ENCODE measurements at places on chromosomes 3 and 15.

DNA sequence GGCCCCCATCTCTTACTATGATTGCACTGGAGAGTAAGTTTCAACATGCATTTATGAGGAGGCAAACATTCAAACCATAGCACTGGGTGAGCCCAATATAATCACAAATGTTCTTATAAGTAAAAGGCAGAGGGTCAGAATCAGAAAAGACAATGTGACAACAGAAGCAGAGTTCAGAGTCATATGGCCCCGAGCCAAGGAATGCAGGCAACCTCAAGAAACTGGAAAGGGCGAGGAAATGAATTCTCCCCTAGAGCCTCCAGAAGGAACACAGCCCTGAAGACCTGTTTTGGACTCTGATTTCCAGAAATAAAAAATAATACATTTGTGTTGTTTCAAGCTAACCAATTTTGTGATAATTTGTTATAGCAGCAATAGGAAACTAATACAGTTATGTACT lies 81.3 kb upstream of the ABI3BP start:
- no peak for DNase-seq

DNA sequence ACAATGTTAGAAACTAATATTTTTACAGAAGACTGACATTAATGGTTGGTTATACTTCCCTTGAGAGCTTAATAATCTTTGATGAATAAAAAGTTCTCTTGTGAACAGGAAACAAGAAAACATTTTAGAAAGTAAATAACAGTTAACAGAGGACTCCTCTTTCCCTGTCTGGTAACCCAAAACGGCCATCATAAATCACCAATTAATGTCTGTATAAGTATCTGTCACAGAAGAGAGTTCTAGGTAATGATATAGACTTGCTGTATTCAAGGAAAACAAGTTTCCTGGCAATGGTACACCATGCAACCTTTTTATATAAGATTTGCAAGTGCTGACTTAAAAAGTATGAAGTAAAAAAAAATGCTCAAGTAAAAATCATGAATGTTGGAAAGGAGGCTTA lies 426.7 kb downstream of the SOX2 start:
- no peak for DNase-seq

DNA sequence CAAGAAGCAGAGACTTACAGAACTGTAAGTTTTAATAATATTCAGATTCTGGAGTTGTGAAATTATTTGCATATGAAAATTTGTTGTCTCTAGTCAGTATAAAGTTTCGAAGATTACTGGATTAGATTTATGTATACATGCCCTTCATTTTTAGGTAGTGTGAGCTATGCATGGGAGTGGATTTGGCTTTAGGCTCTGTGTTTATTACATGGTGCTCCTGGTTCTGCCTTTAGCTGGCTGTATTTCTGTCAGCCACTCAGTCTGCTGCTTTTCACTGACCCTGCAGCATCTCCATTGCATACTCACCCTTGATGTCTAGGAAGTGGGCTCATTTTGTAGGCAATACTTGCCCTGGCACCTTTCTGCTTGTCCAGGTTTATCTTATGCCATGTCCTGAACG lies 147.5 kb upstream of the LRRFIP2 start:
- DNase-seq: no peak

GRCh38 chr3:102141096-102141927 lies 292.0 kb downstream of the NFKBIZ start:
- no peak for DNase-seq

- DNase-seq: no peak
Observed at GRCh38 chr15:91530956-91531582, 322.4 kb upstream of the SLCO3A1 start.

GRCh38 chr3:25177041-25177440 lies 251.0 kb upstream of the RARB start:
- no peak for DNase-seq

DNA sequence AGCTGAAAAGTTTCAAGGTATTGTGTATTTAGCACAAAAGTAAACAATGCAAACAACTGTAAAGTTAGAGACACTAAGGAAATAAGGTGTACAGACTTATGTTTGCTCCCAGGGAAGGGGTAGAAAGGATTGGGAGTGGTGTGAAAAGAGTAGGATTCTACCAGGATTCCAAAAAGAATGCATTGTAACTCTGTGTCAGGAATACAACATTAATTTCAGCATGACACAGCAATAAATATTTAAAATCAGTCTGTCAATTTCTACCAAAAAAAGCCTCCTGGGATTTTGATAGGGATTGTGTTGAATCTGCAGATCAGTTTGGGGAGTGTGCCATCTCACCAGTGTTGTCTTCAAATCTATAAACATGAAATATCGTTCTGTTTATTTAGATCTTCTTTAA lies 73.4 kb downstream of the LRRC28 start:
- no peak for DNase-seq

GRCh38 chr15:59473226-59473625 lies 35.2 kb downstream of the FAM81A start:
- DNase-seq: no peak

DNA sequence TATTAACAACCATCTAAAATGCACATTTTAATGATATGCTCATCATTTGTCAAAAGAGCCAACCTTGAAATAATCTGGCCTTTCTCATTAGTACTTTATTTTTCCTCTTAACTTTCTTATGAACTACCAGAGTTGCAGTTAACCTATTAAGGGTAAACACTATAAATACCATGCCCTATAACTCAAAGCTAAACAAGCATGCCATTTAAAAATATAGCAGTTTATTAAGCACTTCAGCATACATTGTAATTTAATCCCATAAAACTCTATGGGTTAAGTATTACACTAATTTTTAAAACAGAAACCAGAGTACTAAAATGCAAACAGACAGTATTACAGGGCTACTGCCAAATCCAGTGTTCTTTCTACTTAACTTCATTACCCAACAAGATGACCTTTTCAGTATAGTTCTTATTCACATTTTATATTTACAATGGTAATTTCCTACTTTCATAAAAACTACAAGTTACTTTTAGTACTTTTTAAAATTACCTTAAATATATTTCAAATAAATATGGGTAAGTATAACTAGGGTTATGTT lies 11.8 kb downstream of the NPTN start:
- DNase-seq: no peak

- DNase-seq: no peak
Observed at GRCh38 chr15:92068121-92068520, 214.6 kb downstream of the SLCO3A1 start.

DNA sequence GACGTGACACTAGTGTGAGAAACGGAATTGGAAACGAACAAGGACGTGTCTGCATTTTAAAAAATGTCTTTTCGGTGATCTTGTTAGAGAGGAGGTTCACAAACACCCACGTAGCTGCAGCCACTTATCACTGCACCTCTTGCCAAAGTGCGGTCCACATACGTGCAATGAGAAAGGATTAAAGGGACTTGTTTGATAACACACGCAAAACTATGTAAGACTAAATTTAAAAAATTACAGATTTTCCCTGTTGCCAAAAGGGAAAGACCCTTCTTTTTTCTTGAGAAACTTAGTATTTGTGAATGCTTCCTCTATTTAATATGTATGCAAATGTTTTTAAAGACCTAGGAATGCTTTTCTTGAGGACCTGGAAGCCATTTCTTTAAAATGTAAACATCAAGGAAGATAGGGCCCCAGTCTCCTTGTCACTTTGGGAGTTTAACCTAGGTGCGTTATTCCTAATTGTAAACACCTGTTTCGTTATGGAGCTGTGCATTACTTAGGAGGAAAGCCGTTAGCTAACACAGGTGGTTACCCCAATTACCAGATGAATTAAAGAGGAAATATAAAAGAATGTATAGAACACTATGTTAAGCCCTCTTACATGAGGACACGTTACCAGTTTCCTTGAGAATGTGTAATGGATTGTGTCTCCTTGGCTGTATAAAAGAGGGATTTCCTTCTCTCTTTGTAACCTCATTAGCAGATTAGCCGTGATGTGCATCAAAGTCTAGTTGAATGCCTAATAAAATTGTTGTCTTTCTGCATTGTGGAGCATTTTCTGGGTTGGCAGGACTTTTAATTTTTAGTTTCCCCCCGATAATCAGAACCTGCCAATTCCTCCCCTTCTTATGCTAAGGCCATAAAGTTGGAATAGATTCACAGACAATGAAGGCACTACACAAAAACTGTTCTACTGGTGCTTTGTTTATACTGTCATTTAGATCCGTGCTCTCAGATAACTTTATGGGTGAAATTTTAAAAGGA lies 1.0 kb downstream of the LEKR1 start:
- no peak for DNase-seq

- no peak for DNase-seq
Observed at GRCh38 chr3:137854533-137855261, 90.6 kb downstream of the SOX14 start.

DNA sequence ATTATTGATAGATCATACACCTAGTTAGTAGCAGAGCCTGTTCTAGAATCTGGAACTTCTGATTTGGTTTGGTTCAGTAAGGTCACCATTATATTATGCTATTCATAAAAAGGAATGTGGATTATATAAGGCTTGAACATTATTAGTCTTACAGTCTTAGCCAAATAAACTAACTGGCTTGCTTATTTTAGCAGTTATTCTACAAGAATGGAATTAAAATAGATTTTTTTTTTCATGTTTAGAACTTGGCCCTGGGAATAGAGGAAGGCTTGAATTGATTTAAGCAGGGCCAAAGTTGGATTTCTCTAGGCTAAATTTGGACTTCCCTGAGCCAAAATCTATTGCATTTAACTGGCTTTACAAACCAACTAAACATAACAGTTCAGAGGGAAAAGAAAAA lies 24.4 kb downstream of the DTWD1 start:
- DNase-seq: no peak

- no peak for DNase-seq
Observed at GRCh38 chr3:176692966-176693785, 504.1 kb downstream of the TBL1XR1 start.

GRCh38 chr3:156920399-156920798 lies 94.2 kb downstream of the LEKR1 start:
- no peak for DNase-seq

DNA sequence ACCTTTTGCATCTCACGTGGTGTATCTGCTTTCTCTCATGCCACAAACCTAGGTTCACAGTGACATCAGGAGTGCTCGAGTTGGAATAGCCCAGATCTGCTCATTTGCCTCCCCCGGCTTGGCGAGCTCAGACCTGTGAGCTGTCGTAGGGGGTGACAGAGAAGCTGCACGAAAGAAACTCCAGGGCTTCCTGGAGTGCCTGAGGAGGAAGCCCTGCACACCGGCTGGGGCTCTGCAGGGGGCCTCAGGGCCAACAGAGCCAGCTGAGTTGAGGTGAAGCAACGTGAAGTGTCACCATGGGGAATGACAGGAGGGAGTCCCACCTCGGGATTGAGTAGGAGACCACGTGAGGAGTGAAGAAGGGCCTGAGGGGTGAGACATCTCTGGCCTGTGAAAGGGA lies 62.5 kb downstream of the RPN1 start:
- DNase-seq: no peak

GRCh38 chr3:3551981-3552380 lies 247.2 kb upstream of the LRRN1 start:
- no peak for DNase-seq

- DNase-seq: no peak
Observed at GRCh38 chr3:135452881-135453280, 512.6 kb upstream of the PPP2R3A start.

GRCh38 chr3:194936659-194937058 lies 251.0 kb downstream of the FAM43A start:
- DNase-seq: no peak

DNA sequence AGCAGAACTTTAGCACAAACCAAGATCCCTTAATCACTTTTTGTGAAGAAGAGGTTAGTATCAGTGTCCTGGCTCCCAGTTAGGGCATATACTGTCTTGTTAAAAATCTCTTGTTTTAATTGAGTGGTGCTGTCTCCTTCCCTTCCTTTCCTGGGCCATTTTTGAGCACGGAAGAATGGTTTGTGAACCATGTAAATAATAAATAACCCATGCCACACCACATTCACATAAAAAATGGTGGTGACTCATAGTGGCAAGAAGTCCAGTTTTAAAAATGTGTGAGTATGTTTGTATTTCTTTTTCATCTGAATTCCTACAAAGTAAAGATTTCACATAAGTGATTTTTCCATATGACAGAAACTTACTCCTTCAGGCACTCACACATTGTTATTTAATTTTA lies 59.1 kb upstream of the SPRED1 start:
- DNase-seq: no peak

- DNase-seq: no peak
Observed at GRCh38 chr3:137769322-137770065, 5.4 kb downstream of the SOX14 start.

- no peak for DNase-seq
Observed at GRCh38 chr3:130789782-130790322, 43.2 kb upstream of the PIK3R4 start.

DNA sequence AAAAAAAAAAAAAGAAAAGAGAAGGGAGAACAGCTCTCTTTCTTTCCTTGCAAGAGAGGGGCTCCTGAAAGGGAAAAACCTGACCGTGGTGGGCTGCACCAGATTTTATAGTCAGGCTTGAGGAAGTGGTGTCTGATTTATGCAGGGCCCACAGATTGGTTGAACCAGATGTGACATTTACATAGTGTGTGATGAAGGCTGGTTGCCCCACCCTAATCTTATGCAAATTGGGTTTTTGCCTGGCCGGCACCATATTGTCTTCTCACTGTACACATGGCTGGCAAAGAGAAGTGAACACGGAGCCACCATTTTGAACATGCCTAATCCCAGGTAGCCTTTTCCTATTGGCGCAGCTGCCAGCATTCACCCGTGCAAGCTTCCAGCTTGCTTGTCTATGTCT lies 154.4 kb downstream of the OXSM start:
- no peak for DNase-seq

DNA sequence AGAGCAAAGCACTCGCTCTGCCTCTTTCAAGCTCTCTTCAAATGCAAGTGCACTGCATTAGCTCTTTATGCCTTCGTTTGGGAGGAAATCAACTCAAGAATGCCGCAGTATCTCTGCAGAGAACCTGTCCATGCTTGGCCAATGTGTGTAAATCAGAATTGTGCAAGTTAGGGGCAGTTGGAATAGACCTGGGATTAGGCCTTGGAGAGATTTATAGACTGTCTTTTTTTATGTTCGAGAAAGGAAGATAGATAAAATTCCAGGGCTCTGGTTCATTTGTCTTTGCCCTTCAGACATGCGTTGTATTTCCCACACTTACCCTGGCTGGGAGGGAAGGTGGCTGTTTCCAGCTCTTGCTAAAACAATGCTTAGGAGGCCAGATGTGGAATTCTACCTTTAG lies 163.7 kb downstream of the MOBP start:
- DNase-seq: no peak

DNA sequence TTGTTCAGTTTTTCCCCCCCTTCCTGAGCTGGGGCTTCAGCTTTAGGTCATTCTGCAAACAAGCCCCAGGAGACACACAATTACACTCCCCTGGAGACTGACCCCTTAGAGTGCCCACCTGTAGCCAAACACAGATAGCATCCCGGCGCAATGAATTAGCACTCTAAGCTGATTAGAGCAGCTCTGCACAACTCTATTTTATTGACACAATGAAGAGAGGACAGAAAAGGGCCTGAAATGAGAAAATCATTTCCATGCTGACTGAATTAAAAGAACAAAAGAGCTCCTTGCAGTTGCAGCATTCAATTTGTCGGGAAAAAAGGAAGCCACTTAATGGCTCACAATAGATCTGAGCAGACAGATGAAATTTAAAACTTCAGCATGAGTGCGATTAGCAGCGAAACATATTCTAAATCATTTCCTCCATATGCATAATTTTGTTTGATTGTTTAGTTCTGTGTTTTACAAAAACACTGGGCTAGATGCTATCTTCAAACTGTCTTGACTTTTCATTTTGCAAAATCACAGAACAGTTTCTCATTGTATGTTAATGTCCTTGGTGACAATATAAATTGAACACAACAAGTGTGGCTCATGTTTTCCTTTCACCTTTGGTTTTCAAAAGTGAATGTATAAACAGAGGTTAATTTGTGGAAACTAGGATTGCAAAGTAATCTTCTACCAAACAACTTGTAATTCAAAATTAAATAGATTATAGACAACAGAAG lies 308.6 kb downstream of the MECOM start:
- no peak for DNase-seq

All from activated T-helper 1 cell treated with anti-CD3 and anti-CD28 coated beads, Interleukin-2, amount 50 U/mL, for 16 hours (primary cell).